ENCODE measurements at places on chromosomes 13 and 19. TPM values are rescaled to one million over a fixed set of nuclear protein-coding genes. Genes with fewer than 3 reads are reported as not detected.

DNA sequence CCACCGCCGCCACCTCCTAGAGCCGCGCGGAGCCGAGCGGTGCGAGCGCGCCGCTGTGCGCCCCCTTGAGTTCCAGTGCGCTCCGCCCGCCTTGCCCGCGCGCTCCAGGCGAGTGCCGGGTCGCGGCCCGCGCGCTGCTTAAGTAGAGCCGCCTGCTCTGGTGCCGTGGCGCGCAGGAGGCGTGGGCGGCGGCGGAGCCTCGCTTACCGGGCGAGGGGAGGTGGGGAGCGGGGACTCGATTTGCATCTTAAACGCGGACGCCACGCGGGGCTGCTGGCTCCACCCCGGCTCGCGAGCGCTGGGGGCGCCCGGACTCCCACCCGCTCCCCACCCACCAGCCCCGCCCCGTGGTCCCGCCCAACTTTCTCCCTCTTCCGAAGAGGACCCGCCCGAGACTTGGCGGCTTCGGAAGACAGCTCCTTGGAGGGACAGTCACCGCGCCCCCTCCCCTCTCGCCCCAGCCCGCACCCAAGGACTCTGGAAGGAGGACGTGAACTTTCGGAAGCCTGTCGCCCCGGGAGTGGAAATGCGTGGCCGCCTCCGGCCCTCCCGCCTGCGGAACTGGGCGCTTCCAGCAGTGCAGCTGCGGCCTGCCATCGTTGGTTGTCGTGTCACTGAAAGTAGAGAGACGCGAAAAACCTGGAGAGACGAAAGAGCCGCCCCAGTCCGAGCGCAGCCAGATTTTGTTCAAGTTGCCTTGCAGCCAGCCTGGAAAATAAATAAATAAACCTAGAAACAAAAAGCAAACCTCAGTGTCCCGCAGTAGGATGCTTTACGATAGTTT lies at the start of gene KCTD12:
KCTD12 (minus strand) TSS at position 114 of the 784 bp plus-strand sequence. CDS start 257 bp downstream, outside the sequence.
- H3K36me3 ChIP-seq: no peaks in the 10 kb centered on the region
- peak within 1 kb of the TSS; percentile 92 for H3K27ac ChIP-seq
- DNase-seq: peak; percentile 95
- no peaks in the 10 kb centered on the region for H3K27me3 ChIP-seq

- H3K36me3 ChIP-seq: peaks cover 27% of the 10 kb centered on the region
- H3K4me1 ChIP-seq: peaks cover 4% of the 10 kb centered on the region
- H3K4me3 ChIP-seq: no peak overlapping the region
- no peak for DNase-seq
Measured at GRCh38 chr19:6378041-6378440, 2.3 kb upstream of the PSPN start.

DNA sequence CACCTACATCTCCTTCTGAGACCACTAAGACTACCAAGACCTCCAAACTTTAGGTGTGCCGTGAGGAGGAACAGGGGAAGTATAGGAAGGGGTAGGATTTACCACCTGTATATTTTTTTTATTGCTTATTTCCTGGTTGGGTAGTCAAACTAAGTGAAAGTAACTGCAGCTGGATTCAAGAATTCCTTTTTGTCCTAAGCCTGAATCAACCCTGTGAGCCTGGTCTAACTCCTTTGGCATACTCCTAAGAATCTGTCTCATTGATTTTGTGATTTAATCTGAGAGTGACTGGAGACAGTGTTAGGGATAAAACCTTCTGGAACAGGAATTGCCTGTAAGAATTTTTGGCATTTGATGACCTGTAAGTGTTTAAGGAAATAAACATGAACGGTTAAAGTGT lies 523.5 kb upstream of the MIR17HG start:
- no peaks in the 10 kb centered on the region for H3K36me3 ChIP-seq
- H3K4me3 ChIP-seq: no peak overlapping the region
- no peak for DNase-seq
- no peak overlapping the region for H3K27ac ChIP-seq
- H3K4me1 ChIP-seq: no peaks in the 10 kb centered on the region

GRCh38 chr19:51111606-51112005 lies 3.4 kb upstream of the CTU1 start:
- no peaks in the 10 kb centered on the region for H3K27me3 ChIP-seq
- H3K4me1 ChIP-seq: peaks cover 14% of the 10 kb centered on the region
- H3K36me3 ChIP-seq: no peaks in the 10 kb centered on the region

The ZNF154 gene
- total RNA-seq: 3.7 TPM

- no peaks in the 10 kb centered on the region for H3K36me3 ChIP-seq
- H3K4me3 ChIP-seq: no peak overlapping the region
- DNase-seq: no peak
- no peaks in the 10 kb centered on the region for H3K27me3 ChIP-seq
- H3K4me1 ChIP-seq: peaks cover 6% of the 10 kb centered on the region
Measured at GRCh38 chr19:48656840-48657474, 11.0 kb upstream of the CA11 start.

DNA sequence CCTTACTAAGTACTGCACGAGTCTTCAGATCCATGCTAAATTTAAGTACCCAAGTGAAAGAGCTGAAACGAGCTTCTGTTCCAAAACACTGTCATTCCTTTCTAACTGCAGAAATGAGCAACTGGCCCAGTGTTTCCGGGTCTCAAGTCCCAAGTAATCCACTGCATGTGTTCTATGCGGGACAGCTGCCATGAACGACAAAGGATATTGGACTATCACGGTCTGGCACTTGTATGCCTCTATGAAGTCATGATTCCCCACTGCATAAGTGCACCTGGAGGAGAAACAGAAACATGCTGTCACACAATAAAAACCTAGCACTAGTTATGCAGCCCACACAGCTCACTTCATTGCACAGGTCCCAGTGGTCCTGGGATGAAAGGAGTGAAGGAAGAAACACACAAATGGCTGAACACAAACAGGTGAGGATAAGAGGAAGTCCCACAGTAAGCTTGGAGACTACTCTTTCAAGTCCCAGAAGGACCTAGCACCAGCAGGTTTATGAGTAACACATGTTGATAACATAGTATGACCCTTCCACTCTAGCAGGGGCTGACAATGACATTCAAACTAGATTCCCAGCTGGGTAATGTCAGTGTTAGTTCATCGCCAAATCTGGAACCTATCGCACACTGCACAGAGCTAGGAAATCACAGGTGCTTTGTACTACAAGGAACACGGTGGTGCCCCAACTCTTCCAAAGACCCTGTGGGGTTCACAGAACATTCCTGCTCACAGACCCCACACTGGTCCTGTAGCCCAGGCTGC lies 11.3 kb downstream of the PCID2 start:
- no peak overlapping the region for H3K4me3 ChIP-seq
- H3K4me1 ChIP-seq: no peaks in the 10 kb centered on the region
- H3K36me3 ChIP-seq: peaks cover 39% of the 10 kb centered on the region
- no peaks in the 10 kb centered on the region for H3K27me3 ChIP-seq
- no peak for DNase-seq

DNA sequence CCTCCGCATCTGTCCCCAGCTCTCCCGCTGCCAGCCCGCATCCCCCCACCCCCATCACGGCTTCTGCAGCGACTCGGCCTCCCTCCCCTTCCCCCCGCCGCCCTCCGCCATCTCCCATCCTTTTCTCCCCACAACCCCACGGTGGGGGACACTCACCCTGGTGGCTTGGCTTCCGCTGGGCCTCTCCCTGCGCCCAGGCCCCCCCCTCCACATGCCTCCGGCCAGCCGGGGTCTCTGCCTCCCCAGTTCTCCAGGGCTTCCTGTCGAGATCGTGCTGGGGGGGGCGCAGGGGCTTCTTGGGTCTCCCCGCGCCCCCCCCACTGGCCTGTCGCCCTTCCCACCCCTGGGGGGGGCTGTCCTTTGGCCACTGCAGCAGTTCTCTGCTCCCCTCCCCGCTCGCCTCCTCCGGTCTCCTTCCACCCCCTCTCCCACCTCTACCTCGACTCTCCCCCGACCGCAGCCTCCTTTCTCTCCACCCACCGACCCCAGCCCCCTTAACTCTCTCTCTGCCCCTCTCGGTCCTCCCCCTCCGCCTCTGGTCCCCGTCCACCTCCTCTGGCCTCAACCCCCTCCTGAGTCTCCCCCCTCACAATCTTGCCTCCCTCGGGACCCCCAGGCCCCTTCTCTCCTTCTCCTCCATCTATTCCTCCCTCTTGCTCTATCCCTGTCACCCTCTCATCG lies 17.1 kb downstream of the LRRC4B start:
- DNase-seq: peak; percentile 24
- H3K27me3 ChIP-seq: peaks cover 3% of the 10 kb centered on the region
- peaks cover 2% of the 10 kb centered on the region for H3K4me1 ChIP-seq
- H3K27ac ChIP-seq: no peak overlapping the region

- no peaks in the 10 kb centered on the region for H3K27me3 ChIP-seq
- no peak for DNase-seq
- no peaks in the 10 kb centered on the region for H3K4me1 ChIP-seq
- no peak overlapping the region for H3K4me3 ChIP-seq
Measured at GRCh38 chr13:64278493-64278892, 2862.8 kb upstream of the PCDH20 start.

- DNase-seq: no peak
- H3K27ac ChIP-seq: no peak overlapping the region
- H3K36me3 ChIP-seq: no peaks in the 10 kb centered on the region
- no peaks in the 10 kb centered on the region for H3K27me3 ChIP-seq
Measured at GRCh38 chr13:39326469-39327171, 276.4 kb downstream of the LHFPL6 start.

- H3K4me3 ChIP-seq: no peak overlapping the region
- no peaks in the 10 kb centered on the region for H3K4me1 ChIP-seq
- H3K27me3 ChIP-seq: no peaks in the 10 kb centered on the region
Measured at GRCh38 chr13:33690354-33690753, 127.6 kb upstream of the RFC3 start.

The KCNC3 gene
- 4.6 TPM for total RNA-seq

The SLITRK5 gene
- 0.03 TPM for total RNA-seq

DNA sequence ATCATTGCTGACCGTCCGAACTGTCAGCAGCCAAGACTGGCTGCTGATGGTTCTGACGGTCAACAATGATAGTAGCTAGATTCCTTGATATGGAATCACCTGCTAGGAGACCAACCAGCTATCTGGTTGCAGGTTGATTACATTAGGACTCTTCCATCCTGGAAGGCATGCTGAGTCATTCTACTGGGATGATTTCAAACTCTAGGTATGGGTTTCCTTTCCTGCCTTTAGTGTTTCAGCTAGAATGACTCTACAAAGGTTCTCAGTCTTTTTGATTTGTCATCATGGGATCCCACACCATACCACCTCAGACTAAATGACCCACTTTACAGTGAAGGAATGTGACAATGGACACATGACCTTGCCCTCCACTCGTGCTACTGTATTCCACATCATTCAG lies 138.1 kb upstream of the KL start:
- no peaks in the 10 kb centered on the region for H3K27me3 ChIP-seq
- no peak for DNase-seq
- no peak overlapping the region for H3K27ac ChIP-seq
- peaks cover 7% of the 10 kb centered on the region for H3K4me1 ChIP-seq

- DNase-seq: no peak
- no peaks in the 10 kb centered on the region for H3K27me3 ChIP-seq
- H3K4me1 ChIP-seq: peaks cover 14% of the 10 kb centered on the region
- no peaks in the 10 kb centered on the region for H3K36me3 ChIP-seq
- H3K4me3 ChIP-seq: no peak overlapping the region
Measured at GRCh38 chr19:4985551-4985991, 16.7 kb downstream of the KDM4B start.

- H3K36me3 ChIP-seq: peaks cover 28% of the 10 kb centered on the region
- H3K4me3 ChIP-seq: peak overlapping the region; percentile 60
- no peaks in the 10 kb centered on the region for H3K4me1 ChIP-seq
- H3K27me3 ChIP-seq: no peaks in the 10 kb centered on the region
- H3K27ac ChIP-seq: peak overlapping the region; percentile 71
Measured at GRCh38 chr19:310141-310651, 19.0 kb upstream of the PLPP2 start.

DNA sequence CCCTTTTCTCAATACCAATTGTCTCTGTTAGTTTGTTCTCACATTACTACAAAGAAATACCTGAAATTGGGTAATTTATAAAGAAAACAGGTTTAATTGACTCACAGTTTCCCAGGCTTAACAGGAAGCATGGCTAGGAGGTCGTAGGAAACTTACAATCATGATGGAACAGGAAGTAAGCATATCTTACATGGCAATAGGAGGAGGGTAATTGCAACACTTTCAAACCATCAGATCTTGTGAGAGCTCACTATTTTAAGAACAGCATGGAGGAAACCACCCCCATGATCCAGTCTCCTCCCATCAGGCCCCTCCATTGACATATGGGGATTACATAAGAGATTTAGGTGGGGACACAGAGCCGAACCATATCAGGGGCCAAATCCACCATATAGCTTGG lies 1210.1 kb upstream of the SPRY2 start:
- no peak overlapping the region for H3K4me3 ChIP-seq
- H3K4me1 ChIP-seq: no peaks in the 10 kb centered on the region
- no peak overlapping the region for H3K27ac ChIP-seq
- no peaks in the 10 kb centered on the region for H3K36me3 ChIP-seq

DNA sequence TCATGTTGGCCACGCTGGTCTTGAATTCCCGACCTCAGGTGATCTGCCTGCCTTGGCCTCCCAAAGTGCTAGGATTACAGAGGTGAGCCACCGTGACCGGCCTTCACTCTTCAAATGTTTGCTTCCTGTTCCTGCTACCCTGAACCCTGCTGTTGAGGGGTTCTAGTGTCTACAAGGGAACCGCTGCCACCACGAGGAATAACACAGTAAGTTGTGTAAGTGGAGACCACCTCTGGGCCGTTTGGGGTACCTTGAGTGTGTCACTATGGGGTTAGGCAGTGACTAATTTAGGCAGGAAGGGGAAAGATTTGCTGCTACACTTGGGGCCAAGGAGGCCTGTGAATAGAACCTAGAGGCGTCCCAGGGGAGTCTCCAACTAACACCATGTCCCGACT lies 2.2 kb upstream of the MYADM start:
- H3K27ac ChIP-seq: no peak overlapping the region
- peaks cover 2% of the 10 kb centered on the region for H3K27me3 ChIP-seq
- H3K4me3 ChIP-seq: no peak overlapping the region
- DNase-seq: peak; percentile 17

GRCh38 chr13:30561511-30561910 lies 56.2 kb upstream of the USPL1 start:
- no peaks in the 10 kb centered on the region for H3K27me3 ChIP-seq
- H3K4me3 ChIP-seq: no peak overlapping the region
- no peaks in the 10 kb centered on the region for H3K36me3 ChIP-seq
- H3K4me1 ChIP-seq: peaks cover 2% of the 10 kb centered on the region
- no peak for DNase-seq
- no peak overlapping the region for H3K27ac ChIP-seq

DNA sequence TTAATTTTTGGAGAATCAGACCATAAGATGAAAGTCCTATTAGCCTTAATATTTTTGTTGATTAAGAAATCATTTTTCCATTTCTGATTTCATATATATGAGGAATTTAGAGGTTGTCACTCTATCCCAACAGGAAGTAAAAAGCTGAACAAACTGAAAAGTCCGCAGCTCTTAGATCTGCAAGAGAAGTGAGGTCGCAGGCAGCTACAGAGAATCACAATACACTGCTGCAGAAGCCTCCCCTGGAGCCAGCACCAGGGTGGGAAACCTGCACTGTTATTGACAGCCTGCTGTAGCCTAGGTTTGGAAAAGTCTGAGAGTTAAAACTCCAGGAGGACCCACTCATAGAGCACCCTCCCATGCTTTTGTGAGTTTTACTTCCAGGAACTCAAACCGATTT lies 29.9 kb downstream of the TNFRSF19 start:
- peaks cover 16% of the 10 kb centered on the region for H3K36me3 ChIP-seq
- H3K4me3 ChIP-seq: no peak overlapping the region
- no peaks in the 10 kb centered on the region for H3K27me3 ChIP-seq
- no peaks in the 10 kb centered on the region for H3K4me1 ChIP-seq
- no peak for DNase-seq

- peak overlapping the region; percentile 95 for H3K27ac ChIP-seq
- DNase-seq: peak; percentile 80
- H3K36me3 ChIP-seq: no peaks in the 10 kb centered on the region
- no peaks in the 10 kb centered on the region for H3K4me1 ChIP-seq
- H3K4me3 ChIP-seq: no peak overlapping the region
Measured at GRCh38 chr19:18023622-18024251, 15.8 kb downstream of the ARRDC2 start.

All from lung (tissue), 17 donors.